ENCODE measurements at places on chromosomes 7 and 10.

DNA sequence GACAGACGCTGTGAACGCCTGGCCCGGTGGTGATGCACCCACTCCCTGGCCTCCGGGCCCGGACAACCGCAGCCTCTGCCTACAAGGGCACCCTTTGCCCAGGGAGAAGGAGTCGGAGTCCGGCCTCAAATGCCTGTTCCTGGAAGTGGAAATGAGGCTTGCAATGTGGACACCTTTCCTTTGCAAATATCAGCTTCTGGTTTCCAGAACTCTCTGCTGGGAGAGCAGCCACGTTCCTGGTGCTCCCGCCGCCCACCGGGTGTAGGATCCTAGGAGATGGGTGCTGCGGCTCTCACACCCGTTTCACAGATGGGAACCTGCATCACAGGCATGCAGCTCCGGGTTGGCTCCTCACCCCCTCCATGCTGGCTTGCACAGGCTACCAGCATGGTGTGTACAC lies 2.9 kb downstream of the FOXL3 start:
- no peak for DNase-seq

DNA sequence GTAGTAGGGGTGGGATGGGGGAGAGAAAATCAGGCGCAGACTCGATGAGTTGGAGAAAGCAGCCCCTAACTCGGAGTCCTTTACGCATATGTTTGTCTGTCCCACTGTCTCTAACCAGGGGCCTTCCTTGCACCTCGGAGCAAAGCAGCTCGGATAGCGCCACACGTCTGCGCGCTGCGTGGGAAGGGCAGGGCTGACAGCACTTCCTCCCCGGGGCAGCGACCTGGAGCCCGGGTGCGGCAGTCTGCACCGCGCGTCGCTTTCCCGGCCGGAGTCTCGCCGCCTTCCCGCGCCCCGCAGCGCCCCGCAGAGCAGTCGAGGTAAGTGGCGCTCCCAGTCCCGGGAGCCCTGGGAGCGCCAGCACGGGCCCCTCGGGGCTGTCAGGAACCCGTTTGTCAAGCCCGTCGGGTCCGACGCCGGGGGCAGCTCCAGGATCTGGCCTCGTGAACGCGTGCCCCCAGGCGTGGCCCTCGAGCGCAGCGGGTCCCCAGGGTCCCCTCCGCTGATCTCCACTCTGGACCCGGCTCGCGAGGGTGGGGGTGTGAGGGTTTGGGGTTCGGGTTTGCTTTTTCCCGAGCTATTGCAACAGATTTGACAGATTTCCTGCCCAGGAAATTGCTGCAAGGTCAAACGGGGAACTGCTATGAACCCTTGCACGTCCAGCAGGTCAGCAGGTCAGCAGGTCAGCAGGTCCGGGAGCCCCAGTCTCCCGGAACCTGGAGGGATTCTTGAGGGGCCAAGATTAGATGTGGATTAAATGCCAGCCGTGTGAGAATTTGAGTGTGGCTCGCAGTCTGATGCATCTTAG lies 597 bp downstream of the APBB1IP start:
- DNase-seq: peak; percentile 70

DNA sequence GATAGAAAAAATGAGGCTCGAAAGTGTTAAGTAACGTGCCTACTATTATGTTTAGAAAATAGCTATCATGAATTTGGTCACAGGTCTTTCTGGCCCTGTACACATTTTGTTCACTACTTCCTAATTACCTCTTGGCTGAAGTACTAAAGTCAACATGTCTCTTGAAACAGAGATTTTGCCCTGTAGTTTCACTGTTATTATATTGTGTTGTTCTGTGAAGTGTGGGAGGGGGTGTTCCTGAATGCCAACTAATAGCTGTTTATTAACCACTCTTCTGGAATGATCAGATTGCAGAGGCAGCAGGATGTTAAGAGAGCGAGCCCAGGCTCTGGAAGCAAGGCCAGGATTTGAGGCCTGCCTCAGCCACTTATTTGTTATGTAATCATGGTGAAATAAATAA lies 72.1 kb downstream of the RNF133 start:
- DNase-seq: no peak

GRCh38 chr10:115335366-115335765 lies 242.2 kb downstream of the ATRNL1 start:
- DNase-seq: no peak

DNA sequence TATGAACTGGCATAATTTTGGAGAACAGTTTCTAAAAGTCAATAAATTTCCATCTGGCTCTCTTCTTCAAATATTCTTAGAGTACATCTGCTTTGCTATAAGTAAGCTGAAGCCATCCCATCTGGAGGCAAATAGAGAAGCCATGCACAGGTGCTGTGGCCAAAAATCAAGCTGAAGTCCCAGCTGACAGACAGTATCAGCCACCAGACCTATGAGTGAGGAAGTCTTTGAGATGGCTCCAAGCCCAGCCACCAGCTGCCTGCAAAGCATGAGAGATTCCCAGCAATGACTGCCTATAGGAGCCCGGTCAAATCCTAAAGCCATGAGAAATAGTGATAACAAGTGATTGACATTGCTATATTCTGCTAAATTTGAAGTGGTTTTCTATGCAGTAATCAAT lies 21.7 kb upstream of the PRSS58 start:
- DNase-seq: no peak

- DNase-seq: no peak
Observed at GRCh38 chr7:20697351-20697750, 81.9 kb downstream of the ABCB5 start.

- no peak for DNase-seq
Observed at GRCh38 chr7:142348921-142349405, 91.1 kb upstream of the PRSS58 start.

DNA sequence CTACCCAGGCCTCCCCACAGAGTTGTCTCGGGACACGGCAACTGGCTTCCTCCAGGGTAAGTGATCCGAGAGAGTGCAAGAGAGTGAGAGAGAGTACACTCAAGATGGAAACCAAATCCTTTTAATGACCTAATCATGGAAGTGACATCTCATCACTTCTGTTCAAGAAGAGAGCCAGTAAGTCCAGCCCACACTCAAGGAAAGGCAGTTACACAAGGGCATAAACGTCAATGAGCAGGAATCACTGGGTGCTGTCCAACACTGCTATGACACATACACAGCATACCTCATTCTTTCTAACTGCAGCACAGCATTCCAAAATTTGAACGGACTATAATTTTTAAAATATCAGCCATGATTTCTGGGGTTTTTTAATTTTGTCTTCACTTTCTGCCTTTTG lies 29.3 kb upstream of the OSBPL3 start:
- DNase-seq: no peak

DNA sequence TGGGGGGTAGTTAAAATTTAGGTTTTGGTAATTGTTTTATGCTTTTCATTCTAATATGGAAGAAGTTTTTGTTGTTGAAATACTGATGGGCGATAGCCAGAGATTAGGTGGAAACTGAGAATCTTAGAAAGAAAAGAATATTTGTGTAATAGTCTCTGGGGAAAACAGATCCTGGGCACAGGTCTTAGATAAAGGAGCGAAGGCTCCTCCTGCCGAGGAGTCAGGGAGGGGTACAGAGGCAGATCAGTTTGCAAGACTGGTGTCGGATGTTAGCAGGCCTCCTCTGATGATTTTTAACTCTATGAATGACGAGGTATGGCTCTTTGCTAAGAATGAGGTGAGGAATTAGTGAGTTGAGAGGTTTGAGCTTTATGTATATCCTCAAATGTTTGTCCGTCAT lies 339.7 kb downstream of the HGF start:
- no peak for DNase-seq

- no peak for DNase-seq
Observed at GRCh38 chr10:125533866-125534265, 149.1 kb downstream of the TEX36 start.

DNA sequence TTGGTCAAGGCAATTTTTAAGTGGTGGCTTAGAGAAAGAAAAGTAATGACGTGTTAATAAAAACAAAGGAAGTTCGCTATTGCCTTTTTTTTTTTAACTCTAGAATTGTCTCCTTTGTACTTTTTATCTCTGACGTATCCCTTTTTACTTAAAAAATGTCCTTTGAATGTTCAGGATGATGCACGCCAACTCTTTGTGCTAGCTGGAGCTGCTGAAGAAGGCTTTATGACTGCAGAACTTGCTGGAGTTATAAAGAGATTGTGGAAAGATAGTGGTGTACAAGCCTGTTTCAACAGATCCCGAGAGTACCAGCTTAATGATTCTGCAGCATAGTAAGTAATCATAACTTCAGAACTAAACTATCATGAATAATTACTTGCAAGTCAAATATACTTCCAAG lies 64.4 kb downstream of the GNAI1 start:
- DNase-seq: no peak

DNA sequence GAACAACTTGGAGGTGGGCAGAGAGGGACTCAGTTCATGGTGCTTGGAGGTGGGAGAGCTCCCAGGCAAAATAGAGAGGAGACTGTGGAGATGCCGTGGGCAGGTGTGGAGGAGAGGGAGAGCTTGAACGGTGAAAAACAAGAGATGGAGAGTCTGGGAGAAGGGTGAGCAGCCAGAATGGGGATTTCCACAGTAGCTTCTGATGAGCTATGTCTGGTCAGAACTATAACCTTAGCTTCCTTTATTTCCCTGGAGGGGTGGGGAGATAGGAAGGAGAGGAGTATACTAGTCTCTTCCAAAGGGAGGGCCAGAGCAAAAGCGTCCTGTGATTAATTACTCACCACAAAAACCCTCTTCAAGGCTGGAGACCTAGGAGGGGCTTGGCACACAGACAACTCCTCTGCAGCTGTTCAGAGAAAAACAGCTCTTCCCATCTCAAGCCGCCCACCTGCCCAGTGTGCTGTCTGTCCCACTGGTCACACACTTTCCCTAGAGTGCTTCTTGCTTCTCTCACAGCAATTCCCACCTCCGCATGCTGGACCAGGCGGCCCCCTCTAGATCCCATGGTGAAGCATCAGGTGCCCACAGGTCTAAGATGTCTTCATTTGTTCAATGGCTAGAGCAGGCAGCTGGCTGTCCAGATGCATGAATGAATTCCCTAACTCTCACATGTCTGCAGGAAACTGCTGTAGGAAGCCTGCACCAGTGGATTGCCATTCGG lies 41.9 kb downstream of the TAS2R41 start:
- no peak for DNase-seq

- no peak for DNase-seq
Observed at GRCh38 chr7:47326220-47326619, 255.7 kb downstream of the TNS3 start.

- DNase-seq: no peak
Observed at GRCh38 chr10:48576501-48576900, 28.4 kb downstream of the ARHGAP22 start.

DNA sequence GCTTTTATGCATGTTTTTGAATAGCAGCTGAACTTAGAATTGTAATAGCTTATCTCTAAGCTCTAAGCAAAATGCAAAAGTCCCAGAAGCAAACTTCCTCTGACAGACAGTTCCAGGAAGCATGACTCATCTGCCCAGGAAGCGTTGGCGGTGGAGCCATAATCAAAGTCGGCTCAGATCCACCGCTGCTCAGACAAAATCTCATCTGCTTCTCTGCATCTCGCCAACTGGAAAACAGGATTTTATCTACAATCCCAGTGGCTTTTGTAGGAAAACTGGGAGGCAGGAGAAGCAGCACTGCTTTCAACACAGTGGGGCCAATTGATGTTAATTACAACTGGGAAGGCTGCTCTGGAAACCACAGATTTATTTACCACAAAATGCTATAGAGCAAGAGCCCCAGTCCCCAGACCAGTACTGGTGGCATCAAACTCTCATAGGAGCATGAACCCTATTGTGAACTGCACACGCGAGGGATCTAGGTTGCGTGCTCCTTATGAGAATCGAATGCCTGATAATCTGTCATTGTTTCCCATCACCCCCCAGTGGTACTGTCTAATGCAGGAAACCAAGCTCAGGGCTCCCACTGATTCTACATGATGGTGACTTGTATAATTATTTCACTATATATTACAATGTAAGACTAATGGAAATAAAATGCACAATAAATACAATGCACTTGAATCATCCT lies 99.9 kb downstream of the CUBN start:
- peak; percentile 78 for DNase-seq

- no peak for DNase-seq
Observed at GRCh38 chr10:117470733-117471132, 71.8 kb upstream of the EMX2 start.

DNA sequence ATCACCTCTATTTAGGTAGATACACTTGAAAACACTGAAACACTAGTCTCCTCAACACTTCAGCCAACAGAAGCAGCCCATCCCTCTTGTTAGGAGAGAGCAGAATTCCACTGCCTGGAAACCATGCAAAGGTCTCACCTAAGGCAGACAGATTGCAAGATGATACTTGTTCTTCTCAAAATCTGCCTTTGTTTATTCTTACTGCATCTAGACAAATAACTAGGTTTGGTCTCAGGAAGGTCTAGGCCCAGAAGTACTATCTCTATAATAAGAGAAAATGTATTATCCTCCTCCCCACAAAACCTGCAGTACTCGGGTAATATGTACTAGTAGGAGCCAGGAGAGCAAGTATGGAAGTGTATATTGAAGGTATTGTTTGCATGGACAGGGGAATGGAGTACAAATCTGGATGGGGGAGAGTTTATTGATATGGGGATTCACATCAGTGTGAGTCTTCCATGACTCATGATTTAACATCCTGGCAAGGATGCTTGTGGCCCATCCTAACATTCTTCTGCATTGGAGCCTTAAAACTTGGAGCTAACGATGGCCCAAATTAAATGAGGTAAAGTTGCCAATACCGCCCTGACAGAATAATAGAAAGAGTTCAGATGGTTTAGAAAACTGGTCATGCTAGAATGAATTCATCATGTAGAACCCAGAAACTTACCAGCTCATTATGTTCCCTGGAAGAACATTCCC lies 109.2 kb downstream of the EPC1 start:
- DNase-seq: no peak

DNA sequence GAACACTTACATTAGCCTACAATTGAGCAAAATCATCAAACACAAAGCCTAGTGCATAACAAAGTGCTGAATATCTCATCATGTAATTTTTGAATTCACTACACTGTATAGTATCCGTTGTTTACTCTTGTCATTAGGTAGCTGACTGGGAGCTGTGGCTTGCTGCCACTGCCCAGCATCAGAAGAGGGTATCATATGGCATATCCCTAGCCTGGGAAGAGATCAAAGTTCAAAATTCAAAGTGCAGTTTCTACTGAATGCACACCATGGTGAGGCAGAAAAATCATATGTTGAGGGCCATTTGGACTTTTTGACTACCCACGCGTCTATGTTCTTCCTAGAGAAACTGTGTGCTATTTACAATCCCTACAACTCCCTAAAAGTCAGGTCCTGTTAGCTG lies 7.5 kb upstream of the ZC3HAV1 start:
- no peak for DNase-seq

- no peak for DNase-seq
Observed at GRCh38 chr10:120517881-120518484, 61.0 kb downstream of the PLPP4 start.

- peak; percentile 45 for DNase-seq
Observed at GRCh38 chr10:101297901-101298486, 56.0 kb upstream of the BTRC start.

GRCh38 chr10:119807960-119808697 lies 64.5 kb downstream of the MCMBP start:
- no peak for DNase-seq

- DNase-seq: peak; percentile 41
Observed at GRCh38 chr10:88064608-88065382, 201.4 kb downstream of the PTEN start.

GRCh38 chr7:12610899-12611298 lies 40.4 kb downstream of the SCIN start:
- DNase-seq: no peak

Data from stimulated activated CD8-positive, alpha-beta memory T cell treated with anti-CD3 and anti-CD28 coated beads, Interleukin-15, amount 100 ng/mL, for 48 hours (primary cell).